Right hindlimb (tissue), 1 donor: ENCODE measurements at places on chromosomes 5 and 9.

DNA sequence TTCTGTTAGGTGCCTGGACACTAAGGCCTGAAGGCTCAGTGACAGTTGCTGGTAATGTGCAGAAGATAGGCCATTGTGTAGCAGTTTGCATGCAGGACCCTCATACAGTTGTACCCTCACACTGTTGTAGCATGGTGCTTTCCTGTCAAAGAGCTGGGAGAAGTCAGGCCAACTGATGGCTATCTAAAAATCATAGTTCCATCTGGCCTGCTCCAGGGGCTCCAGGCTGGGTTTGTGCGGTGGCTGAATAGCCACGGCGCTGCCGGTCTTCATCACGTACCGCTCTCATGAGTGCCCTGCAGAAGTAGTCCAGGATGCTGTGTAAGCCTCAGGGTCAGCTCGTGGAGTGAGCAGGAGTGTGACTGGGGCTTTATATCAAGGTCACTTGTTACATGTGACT lies 12.2 kb downstream of the SECISBP2 start:
- DNase-seq: no peak

DNA sequence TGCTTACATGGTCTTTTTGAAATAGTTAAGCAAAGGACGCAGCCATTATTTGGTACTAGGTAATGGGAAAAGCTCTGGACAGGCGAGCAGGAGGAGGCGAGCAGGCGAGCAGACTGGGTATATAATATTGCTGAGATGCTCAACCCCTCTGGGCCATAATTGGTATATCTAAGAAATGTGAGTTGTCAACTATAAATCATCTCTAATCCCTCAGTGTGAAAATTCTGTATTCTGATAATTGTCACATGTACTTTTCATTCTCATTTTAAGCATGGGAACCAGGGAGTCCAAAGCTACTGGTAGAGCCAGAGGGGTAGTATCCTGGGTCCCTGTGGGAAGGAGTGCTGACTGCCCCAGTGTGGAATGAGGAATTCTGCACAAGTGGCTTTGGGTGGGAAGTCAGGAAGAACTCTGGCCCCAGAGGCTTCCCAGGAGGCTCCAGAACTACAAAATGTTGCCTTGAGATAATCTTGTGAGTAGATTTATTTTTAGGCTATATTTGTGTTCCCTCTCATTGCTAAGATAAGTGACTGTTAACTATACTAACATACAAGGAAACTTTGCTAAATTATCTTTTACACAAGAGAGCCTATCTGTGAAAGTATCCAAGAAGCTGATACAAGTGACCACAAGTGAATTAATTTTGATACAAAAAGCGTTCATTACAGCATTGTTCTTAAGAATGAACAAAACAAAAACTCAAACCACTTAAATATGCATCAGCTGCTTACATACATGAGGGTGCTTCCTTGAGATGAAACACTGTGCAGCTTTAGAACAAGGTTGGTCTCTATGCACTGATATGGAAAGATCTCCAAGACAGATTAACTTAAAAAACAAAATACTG lies 70.5 kb upstream of the TNFAIP8 start:
- no peak for DNase-seq

GRCh38 chr5:180596115-180596667 lies 4.9 kb upstream of the SCGB3A1 start:
- DNase-seq: no peak

GRCh38 chr5:14428302-14429081 lies 153.1 kb upstream of the OTULINL start:
- DNase-seq: no peak

DNA sequence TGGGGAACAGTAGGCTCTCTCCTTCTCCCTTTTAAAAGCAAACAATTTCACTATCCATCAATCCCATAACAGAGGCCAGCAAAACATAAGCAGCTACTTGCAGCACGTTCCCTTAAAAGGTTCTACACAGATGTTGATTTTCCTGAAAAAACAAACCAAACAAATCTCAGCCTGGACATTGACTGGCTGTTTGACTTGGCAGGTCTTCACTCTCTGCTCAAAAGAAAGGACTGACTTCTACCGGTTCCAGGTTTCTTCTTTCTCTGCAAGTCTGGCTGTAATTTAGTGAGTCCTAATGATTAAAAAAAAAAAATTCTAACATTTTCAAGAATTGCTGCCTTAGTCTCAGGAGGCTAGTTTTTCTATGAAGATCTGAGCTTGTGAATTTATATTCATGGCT lies 203.1 kb upstream of the EFNA5 start:
- no peak for DNase-seq

DNA sequence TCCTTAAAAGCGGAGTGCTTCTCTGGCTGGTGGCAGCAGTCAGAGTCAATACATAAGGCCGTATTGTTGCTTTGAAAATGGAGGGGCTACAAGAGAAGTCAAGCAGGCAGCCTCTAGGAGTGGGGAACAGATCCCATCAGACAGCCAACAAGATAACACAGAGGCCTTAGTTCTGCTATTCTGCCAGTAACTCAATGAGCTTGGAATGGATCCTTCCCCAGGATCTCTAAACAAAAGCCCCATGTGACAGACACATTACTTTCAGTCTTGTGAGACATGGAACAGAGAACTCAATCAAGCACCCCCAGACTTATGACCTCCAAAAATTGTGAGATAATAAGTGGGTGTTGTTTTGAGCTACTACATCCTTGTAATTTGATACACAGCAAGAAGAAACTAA lies 158.6 kb downstream of the RFX3 start:
- DNase-seq: no peak

DNA sequence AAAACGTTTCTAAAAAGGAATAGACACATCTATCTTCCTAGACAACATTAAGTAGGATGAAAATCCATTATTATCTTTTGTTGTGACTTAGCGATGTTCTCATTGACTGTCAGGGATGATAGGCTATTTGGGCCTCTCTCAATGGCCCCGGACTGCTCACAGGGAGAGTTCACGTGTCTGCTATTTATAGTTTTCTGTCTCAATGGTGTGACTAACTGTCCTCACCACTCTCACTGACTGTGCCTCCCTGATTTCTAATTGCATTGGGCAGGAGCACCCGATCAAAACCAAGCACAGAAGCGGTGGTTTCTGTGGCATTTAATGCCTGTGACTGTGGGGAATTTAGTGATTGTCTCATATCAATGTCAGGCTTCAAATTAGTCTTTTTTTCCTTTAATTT lies 286.7 kb upstream of the KLF9 start:
- no peak for DNase-seq

GRCh38 chr9:95044731-95045508 lies 272.6 kb downstream of the FANCC start:
- DNase-seq: peak; percentile 69

DNA sequence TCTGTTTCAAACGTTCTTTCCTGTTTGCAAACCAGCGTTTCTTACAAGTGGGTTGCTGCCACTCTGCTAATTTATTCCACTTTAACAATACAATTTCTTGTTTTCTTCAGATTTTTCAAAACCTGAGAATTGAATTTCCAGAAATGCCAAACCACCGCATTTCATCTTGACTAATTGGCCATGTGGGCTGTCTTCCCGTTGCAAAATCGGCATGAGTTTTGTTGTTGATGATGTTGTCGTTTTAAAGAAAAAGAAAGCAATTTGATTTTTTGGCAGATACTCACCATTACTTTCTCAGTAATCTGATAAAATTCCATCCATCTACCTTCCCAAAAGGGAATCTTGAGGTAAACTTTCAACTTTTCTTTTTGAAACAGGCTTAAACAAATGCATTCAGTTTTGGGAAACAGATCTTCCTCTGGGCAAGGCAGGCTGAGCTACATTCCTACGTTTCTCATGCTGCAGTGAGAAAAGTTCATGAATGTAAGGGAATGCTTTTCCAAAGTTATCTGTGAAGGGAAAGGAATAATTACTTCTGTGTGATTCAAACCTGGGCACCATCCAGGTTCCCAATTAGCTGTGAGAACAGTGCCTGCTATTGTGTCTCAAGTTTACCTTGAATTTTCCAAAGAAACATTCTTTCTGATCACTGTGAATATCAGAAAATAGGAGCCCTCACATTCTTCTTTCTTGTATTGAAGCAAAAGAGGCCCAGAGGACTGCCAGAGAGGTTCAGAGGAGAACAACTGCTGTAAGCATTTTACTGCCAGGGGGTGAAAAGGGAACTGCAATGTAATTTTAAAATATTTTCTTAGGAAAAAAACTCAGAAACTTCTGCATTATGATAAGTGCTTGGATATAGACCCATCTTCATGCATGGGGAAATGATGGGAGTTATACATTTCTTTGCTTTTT lies 100.7 kb upstream of the TUT7 start:
- no peak for DNase-seq

DNA sequence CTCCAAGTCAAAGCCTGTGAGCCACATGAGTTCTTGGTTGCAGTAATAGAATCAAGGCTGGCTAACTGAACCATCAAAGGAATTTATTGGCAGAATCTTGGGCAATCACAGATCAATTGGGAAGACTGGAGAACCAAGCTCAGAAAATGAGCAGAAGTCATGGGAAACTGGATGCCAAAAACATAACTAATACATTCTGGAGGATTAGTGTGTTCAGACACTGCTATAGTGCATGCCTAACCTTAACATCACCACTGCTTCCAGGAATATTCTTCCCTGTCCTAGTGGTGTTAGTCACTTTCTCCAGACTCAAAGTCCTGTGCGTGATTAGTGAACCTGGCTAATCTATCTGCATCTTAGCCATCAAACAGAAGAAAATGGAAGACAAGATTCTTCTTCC lies 843.7 kb downstream of the EFNA5 start:
- DNase-seq: no peak

GRCh38 chr9:13779106-13779505 lies 499.6 kb upstream of the MPDZ start:
- DNase-seq: no peak

- DNase-seq: no peak
Observed at GRCh38 chr9:72586388-72587130, 65.2 kb downstream of the TMC1 start.

DNA sequence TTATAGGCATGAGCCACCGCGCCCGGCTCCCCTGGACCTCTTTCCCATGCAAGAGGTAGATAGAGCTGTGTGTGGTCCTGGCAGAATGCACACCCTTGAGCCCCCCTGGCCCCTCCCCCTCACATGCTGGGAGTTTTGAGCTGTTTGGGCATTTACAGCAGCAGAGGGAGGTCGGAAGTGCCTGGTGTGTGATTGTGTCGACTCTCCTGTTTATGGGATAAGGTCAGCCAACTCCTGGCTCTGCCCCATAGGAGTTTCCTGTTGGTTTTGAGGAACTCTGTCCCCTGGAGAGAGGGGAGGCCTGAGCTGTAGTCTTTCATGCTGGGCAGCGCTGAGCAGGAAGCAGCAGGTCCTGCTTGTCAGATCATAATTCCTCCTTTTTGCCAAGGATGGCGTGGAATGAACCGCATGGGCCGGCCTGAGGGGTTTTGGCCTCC lies 6.0 kb downstream of the LRRC8A start:
- DNase-seq: no peak

DNA sequence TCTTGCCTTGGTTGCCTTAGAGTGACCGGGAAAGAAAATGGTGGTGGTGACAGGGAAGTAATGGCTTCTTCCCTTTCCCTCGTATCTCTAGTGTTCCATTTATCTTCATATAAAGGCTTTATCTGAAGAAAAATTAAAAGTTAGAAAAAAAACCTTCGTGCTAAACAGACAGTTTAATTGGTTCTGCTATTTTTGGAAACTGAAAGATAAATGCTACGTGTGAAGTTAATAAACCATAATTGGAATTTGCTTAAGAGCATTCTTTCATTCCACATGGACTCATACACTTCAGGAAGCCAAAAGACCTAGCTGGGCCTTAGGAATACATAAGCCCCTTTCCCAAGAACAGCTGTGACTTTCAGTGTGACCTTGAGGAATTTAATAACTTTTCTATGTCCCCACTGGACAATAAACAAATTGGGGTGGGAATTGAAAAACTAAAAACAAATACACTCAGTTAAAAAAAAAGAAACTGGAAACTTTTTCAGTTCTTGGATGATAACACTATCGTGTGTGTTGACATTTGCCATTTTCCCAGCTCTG lies 818.8 kb upstream of the WWC1 start:
- no peak for DNase-seq

GRCh38 chr5:179060116-179061008 lies at the start of gene ZNF354C:
ZNF354C (plus strand) TSS chr5:179060373; CDS start chr5:179062069, 1,696 bp downstream.
- DNase-seq: peak; percentile 96

- DNase-seq: no peak
Observed at GRCh38 chr5:178083922-178084321, 29.4 kb upstream of the N4BP3 start.

DNA sequence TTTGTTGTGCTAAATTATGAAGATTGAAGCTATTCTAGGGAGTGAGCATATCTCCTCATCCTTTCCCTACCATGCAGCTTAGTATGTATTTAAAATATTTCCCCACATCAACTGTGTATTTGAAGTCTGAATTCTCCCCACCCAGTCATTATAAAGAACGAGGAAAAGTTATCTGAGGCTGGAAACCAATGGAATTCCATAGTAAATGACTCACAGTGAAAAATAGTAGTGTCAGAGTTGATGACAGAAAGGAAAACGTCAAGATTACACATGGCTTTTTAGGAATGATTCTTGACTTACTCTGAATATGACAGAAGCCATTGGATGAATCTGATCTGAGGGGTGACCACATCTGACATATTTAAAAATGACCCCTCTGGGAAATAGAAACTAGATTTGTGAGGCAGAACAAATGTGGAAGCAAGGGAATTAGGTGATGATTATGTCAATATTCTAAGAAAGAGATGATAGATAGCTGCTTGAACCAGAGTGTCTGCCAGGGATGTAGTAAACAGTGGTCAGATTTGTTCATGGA lies 1768.9 kb upstream of the CDH9 start:
- DNase-seq: no peak

- no peak for DNase-seq
Observed at GRCh38 chr9:115635680-115636383, 517.8 kb upstream of the PAPPA start.
